ENCODE measurements at places on chromosomes 1 and 21. TPM values are rescaled to one million over a fixed set of nuclear protein-coding genes. Genes with fewer than 3 reads are reported as not detected.

Gene SFN
- 0.59 TPM for total RNA-seq

Gene FLVCR1
- total RNA-seq: 12.2 TPM

Gene THEM5
- not detected for total RNA-seq

Gene PGLYRP3
- total RNA-seq: not detected

Gene AK5
- 5.6 TPM for total RNA-seq

Gene DDR2
- 0.31 TPM for total RNA-seq

DNA sequence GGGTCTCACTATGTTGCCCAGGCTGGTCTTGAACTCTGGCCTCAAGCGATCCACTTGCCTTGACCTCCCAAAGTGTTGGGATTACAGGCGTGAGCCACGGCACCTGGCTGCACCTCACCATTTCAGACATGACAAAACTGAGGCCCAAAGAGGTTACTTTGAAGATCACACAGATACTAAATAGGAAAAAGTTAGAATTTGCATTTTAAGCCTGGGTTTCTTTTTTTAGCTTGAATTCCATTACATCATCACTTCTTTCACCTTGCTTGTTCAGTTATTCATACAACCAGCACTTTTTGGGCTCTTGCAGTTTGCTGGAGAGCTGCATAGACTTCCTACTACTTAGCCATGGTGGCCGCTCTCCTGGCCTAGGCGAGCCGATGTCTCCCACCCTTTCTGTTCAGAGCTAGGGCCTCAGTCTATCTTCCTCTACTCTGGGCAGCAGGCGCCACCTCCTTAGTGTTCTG, 16.3 kb upstream of the CD2 start:
- DNase-seq: peak; percentile 66

DNA sequence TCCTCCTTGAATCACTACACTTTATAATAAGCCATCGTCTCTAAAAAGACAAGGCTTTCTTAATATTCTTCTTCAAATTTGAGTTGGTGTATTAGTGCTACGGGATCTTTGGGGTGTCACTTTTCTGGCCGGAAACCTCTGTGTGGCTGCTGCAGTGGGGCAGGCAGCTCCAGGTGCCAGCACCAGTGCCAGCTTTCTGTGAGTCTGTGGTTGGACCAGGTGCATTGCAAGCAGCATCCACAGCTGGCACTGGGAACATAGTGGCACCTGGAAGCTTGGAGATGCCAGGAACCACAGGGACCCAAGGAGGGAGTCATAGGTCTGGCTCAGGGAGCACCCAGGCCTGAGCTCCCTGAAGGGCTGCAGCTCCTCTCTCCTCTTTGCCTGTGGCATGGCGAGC, 111.8 kb upstream of the RUNX3 start:
- no peak for DNase-seq

- DNase-seq: peak; percentile 48
Measured at GRCh38 chr1:44842862-44843655, at the start of gene PTCH2. Gene PTCH2, minus strand, starts transcription at chr1:44843253. Its CDS starts 321 bp downstream, at chr1:44842932.

GRCh38 chr1:3730543-3731247, 21.6 kb upstream of the CCDC27 start:
- no peak for DNase-seq

DNA sequence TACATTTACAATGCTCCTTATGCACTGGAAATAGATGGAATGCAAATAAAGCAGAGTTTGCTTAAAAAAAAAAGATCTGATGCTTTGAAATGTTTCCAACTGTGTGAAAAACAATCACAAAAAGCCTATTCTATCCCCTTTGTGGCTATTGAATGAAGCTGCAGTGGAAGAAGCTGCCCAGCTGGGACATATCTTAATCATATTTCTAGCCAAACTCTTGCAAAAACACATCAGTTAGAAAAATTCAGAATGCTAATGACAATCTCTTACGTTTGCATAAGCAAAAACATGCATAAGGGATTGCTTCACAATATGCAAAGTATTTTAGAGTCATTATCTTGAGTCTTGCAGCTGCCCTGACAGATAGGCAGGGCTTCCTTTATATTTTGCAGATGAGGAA, 526.4 kb upstream of the USP24 start:
- no peak for DNase-seq

DNA sequence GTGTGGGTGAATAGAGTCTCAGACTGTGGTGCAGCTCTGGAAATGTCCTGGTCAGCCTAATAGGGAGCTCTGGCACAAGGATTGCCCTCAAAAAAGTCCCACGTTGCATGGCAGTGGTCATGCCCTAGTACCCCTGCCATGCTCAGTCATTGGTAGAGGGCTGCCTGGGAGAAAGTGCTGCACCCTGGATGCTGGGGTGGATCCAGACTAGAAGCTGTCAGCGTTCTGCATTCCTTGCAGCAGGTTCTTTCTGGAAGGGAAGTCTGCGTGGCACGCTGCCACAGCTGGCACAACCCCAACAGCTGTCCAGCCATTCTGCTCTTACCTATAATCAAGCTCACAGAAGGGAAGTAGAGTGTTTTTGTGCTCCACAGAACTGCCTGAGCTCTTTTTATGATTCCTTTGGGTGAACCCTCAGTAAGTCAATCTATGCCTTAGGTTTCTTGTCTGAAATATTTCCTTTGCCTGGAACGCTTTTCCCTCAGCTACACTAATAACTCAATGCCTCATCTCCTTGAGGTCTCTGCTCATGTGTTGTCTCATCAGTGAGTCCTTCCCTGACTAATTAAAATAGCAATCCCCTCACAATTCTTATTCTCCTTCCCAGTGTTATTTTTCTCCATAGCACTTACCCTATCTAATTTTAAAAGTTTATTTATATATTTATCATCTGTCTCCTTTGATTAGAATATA, 61.5 kb upstream of the JAK1 start:
- DNase-seq: no peak

DNA sequence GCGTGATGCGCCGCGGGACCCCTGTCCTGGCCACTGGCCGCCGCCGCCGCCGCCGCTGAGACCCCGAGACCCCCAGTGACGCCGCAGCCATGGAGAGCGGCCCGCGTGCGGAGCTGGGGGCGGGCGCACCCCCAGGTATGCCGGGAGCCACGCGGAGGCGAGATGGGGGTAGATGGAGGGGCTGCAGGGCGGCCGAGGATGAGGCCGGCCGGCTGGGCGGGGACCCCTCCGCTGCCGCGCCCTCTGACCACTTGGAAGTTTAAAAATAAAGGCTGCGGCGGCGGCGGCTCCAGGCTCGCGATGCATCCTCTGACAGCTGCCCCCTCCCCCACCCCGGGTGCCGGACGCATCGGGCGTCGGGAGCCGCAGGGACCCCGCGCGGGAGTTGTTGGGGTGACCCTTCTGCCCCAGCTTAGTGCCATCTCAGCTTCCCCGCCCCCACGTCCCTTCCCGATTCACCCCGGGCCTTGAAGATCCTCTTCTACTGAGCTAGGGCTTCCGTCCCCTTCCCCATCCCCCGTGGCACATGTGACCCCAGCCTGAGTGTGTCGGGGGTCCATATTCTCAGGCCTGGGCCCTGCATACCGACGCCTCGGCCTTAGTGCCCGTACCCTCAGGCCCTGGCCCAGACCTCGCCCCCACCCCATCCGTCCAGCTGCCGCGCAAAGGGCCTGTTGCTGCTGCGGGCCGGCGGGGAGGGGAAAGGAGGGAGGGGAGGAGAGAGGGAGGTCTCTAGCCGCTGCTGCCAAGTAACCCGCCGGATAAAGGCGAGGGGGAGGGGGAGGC, 562 bp downstream of the MAP7D1 start:
- peak; percentile 80 for DNase-seq

- no peak for DNase-seq
Measured at GRCh38 chr1:207010726-207011125, 21.8 kb downstream of the C1orf116 start.

- peak; percentile 37 for DNase-seq
Measured at GRCh38 chr1:160427625-160428024, 27.3 kb downstream of the VANGL2 start.

- DNase-seq: no peak
Measured at GRCh38 chr1:54487571-54488050, 60.4 kb upstream of the ACOT11 start.

GRCh38 chr1:228305721-228306152, 97.9 kb downstream of the OBSCN start:
- DNase-seq: no peak

- DNase-seq: no peak
Measured at GRCh38 chr1:175830500-175830899, 87.1 kb upstream of the TNR start.

GRCh38 chr1:65483993-65484754, 63.7 kb downstream of the LEPR start:
- DNase-seq: no peak

DNA sequence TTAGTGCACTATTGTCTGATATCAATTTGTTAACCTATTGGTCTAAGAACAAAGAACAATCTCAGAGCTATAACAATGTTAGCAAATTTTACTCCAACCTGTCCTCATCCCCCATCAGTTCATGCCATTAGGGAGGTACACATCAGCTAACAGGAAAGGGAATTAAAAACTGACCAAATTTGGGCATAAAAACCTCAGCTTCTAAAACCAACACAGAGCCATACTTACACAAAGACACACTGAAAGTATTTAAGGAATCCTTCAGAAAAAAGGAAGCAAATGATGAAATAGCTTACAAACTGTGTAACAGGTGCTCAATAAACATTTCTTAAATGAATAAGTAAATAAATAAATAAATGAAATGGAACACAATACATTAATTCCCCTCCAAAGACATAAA, 89.2 kb downstream of the TTLL7 start:
- DNase-seq: no peak

DNA sequence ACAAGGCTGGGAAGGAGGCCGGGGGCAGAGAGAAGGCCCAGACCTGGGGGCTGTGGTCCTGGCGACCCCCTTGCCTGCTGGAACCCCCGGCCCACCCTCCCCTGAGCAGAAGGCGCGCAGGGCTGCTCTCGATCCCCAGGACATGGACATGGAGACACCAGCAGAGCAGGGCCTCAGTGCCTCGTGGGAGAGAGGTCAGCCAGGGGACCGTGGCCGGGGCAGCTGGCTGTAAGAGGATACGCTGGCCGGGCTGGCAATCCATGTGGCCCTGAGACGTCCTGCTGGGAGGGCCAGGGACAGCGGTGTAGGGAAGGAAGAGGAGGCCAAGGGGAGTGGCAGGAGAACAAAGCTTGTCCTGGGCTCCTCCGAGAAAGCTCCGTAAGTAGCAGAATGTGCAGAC, 132.2 kb downstream of the CASZ1 start:
- DNase-seq: no peak

- no peak for DNase-seq
Measured at GRCh38 chr1:233333086-233333485, 5.6 kb downstream of the MAP3K21 start.

DNA sequence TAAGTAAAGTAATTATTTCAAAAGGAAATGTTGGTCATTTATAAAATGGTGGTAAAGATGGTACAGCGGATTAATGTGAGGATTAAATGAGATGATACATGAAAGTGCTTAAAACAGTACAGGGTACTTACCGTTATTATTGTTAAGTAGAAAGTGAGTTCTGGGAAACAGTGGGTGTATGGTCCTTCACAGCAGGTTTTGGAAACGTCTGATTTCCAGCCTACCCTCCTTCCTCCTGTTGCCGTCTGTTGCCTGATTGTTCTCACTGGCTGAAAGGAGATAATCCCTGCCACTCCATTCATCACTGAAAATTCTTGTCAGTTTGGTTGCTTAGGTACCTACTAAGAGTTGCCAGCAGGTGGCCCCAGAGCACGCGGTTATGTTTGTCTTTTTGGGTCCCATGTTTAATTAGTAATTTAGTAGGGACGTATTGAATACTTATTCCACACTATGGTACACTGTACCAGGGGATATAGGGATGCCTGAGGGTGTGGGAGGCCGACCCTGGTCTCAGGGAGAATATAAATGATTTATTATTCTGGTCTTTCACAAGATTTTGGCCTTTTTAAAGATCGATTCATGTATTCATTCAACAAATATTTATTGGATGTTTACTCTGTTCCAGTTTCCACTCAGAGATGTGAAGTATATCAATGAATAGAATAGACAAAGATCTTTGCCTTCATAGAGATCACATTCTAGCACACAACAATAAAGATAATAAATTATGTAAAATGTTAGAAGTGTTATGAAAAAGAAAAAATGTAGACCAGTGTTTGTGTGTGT, 30.8 kb upstream of the RPTN start:
- DNase-seq: peak; percentile 85

GRCh38 chr1:84442256-84442655, 36.8 kb upstream of the RPF1 start:
- no peak for DNase-seq

DNA sequence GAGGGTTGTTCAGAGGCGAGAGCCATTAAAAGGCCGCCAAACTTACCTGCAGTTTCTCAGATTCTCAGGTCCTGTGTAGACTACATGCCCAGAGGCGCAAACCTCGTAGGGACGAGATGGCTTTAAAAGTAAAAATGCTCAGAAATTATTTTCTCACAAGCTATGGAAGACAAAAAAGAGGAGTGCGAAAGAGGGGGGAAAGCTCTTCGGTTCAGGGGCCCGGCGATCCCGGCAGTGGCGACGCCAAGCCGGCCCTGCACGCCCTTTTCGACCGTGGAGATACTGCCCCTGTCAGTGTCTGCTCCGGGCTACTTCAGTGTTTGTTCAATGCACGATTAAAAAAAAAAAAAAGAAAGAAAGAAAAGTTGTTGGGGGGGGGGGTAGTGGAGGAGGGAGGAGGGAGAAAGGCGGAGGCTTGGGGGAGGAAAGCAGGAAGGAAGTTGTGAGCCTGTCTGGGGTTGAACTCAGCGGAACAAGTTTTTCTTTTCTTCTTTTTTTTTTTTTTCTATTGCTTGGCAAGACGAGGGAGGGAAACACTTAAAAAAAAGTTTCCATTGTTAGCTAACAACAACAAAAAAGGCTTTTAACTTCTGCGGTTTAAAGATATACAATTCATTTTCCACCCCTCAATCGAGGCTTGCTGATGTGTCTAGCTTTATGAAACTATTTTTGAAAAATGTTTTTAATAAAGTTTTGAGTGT, at the start of gene ITPKB:
Gene ITPKB, minus strand, starts transcription at position 288 of the 701 bp plus-strand sequence. CDS start 1,824 bp downstream, outside the sequence.
- peak; percentile 76 for DNase-seq

DNA sequence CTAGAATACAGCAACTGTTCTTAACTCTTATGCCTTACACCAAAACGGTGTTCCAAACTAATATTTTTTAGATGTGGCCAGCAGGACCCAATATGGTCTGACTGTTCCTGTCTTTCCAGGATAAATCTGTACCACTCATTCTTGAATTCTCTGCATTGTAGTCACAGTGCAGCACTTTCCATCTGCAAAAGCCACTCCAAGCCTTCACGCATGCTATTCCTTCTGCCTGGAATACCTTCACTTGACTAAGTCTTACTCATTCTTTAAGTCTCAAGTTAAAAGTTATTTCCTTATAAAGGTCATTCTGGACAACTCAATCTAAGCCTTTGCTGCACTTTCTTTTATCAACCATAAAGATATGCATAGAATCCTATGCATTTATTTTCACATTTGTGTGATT, 1194.5 kb downstream of the PLA2G4A start:
- no peak for DNase-seq

GRCh38 chr1:235503403-235504121, 690 bp downstream of the B3GALNT2 start:
- peak; percentile 39 for DNase-seq

- DNase-seq: no peak
Measured at GRCh38 chr1:33683913-33684312, 180.0 kb upstream of the HMGB4 start.

- DNase-seq: no peak
Measured at GRCh38 chr1:5312862-5313261, 658.5 kb downstream of the AJAP1 start.

GRCh38 chr1:42958488-42959319, at the start of gene SLC2A1:
Gene SLC2A1, minus strand, starts transcription at chr1:42958868. Its CDS starts 217 bp downstream, at chr1:42958651.
- DNase-seq: peak; percentile 97

- no peak for DNase-seq
Measured at GRCh38 chr1:153228491-153228890, 11.1 kb downstream of the PRR9 start.

Data from activated CD8-positive, alpha-beta T cell treated with anti-CD3 and anti-CD28 coated beads for 36 hours (primary cell).